Esophagus muscularis mucosa (tissue), 4 donors: ENCODE measurements at places on chromosomes 1 and 21.

DNA sequence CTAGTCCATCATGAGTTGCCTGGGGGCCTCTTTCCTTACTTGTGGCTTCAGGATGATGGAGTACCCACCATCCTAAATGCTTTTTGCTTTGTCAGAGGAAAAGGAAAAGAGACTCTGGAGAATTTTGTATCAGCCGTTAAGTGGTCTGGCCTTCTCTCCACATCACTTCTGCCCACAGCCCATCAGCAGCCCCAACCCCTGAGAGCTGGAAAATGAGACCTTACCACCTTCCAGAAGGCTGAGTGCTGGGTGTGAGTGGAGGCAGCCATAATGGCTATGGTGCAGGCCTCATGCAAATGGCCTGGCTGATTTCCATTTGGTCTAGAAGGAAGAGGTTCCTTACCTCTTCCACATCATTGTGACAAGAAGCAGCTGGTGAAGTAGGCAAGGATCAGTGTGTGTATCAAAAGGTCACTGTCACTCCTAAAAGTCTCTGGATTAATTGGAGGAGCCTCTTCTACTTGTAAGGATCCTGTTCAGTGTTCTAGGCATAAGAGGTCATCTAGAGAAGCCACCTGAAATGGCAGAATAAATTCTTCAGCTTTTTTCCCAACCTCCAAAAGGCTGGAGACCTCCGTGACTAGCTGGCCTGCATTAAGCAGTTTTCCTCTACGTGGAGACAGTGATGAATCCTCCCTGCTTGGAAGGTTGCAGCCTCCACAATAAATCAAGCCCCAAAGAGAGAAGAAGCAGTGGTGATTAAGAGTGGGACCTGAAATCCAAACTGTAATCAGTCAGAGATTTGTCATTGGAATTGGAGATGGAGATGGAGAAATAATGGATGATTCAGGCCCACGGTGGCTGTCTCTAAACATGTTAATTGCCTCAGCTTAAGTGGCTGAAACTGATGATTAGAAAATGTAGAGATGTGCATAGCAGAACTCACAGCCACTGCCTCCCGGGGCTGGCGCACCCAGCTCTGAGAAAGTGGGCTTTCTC lies 111.5 kb downstream of the CNIH3 start:
- H3K4me1 ChIP-seq: peaks cover 15% of the 10 kb centered on the region
- H3K36me3 ChIP-seq: no peaks in the 10 kb centered on the region
- no peak overlapping the region for H3K27ac ChIP-seq
- H3K27me3 ChIP-seq: no peaks in the 10 kb centered on the region
- no peak for DNase-seq
- no peak overlapping the region for H3K4me3 ChIP-seq

GRCh38 chr1:12420171-12420570 lies 190.3 kb downstream of the VPS13D start:
- peaks cover 23% of the 10 kb centered on the region for H3K4me1 ChIP-seq
- peaks cover 31% of the 10 kb centered on the region for H3K36me3 ChIP-seq
- H3K27ac ChIP-seq: no peak overlapping the region
- no peaks in the 10 kb centered on the region for H3K27me3 ChIP-seq
- no peak for DNase-seq

GRCh38 chr1:3816331-3817137 lies 20.2 kb upstream of the LRRC47 start:
- no peak overlapping the region for H3K4me3 ChIP-seq
- peaks cover 65% of the 10 kb centered on the region for H3K36me3 ChIP-seq
- H3K27me3 ChIP-seq: no peaks in the 10 kb centered on the region
- H3K4me1 ChIP-seq: no peaks in the 10 kb centered on the region

- no peaks in the 10 kb centered on the region for H3K27me3 ChIP-seq
- peaks cover 24% of the 10 kb centered on the region for H3K4me1 ChIP-seq
- no peaks in the 10 kb centered on the region for H3K36me3 ChIP-seq
- DNase-seq: no peak
Observed at GRCh38 chr1:109816175-109816811, 52.6 kb upstream of the EPS8L3 start.

GRCh38 chr1:2474933-2475371 lies 1.1 kb upstream of the PLCH2 start:
- H3K27me3 ChIP-seq: no peaks in the 10 kb centered on the region
- no peak overlapping the region for H3K27ac ChIP-seq
- no peak overlapping the region for H3K4me3 ChIP-seq
- no peaks in the 10 kb centered on the region for H3K4me1 ChIP-seq
- no peak for DNase-seq
